ENCODE measurements at places on chromosomes 4 and X.
A peak's percentile ranks its signal among the peaks of the same experiment; 100 is the strongest.

DNA sequence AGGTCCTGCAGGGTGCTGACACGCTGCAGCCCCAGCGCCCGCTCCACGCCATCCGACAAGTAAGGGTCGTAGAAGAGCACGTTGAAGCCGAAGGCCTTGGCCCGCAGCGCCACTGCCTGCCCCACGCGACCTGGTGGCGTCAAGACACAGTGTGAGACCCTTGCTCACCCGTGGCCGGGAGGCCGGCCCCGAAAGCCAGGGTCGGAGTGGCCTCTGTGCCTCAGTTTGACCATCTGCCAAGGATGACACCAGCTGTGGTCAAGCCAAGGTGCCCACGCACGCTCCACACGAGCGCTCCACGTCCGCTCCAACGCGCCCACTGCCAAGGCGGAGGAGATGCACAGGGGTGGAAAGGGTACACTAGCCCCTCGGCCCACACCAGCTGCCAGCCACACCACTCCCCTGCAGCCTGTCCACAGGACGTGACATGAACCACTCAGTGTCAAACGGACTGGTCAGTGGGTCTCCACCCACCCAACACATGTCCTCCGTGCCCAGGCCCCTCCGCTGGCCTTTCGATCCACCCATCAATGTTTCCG is 32.8 kb downstream of the CTBP1 start:
- no peak for DNase-seq

- DNase-seq = peak; percentile 3
These were observed 465 bp downstream of the BMPR1B start for GRCh38 chr4:94758141-94758699.

GRCh38 chr4:76857074-76857409 is 40.9 kb downstream of the SOWAHB start:
- no peak for DNase-seq

GRCh38 chrX:48956728-48957414 is 536 bp downstream of the OTUD5 start:
- no peak for DNase-seq

GRCh38 chr4:95850161-95850560 is 10.3 kb downstream of the PDHA2 start:
- DNase-seq = no peak

DNA sequence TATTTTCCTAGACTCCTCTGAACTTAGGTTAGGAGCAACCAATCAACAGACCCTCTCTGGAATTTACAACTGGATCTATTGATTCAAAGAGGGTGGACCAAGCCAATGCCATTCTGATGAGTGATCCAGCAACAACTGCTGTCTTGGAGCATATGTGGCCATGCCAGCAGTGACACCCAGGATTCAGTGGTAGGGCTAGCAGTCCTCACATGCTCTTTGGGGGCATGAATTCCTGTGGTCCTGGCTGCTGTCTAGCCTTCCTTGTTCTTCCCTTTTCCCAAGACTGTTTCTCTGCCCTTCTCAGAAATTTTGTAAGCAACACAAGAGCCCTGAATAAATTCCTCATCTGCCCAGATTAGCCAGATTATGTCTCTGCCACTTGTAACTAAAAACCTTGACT is 61.5 kb upstream of the GATB start:
- no peak for DNase-seq

DNA sequence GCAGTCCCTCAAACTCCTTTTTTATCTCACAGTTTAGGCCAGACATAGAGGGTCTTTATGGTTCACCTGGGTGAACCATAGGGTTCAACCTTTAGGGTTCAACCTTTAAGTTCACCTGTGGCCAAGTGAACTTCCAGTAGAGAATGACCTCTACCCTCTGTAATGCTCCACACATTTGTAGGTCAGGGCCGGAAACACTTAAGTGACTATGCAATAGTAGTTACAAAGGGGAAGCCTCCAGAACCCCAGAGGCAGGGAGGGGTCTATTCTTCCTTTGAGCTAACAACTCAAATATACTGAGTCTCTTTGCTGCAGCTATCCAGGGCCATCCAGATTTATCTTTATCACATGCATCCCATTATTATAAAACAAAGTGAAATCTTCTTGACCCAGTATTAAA is 100.0 kb downstream of the LARP1B start:
- DNase-seq = no peak

- peak; percentile 71 for DNase-seq
These were observed 37.9 kb downstream of the FAT1 start for GRCh38 chr4:186685767-186686183.

- no peak for DNase-seq
These were observed 248.5 kb upstream of the CXXC4 start for GRCh38 chr4:104743215-104743653.

DNA sequence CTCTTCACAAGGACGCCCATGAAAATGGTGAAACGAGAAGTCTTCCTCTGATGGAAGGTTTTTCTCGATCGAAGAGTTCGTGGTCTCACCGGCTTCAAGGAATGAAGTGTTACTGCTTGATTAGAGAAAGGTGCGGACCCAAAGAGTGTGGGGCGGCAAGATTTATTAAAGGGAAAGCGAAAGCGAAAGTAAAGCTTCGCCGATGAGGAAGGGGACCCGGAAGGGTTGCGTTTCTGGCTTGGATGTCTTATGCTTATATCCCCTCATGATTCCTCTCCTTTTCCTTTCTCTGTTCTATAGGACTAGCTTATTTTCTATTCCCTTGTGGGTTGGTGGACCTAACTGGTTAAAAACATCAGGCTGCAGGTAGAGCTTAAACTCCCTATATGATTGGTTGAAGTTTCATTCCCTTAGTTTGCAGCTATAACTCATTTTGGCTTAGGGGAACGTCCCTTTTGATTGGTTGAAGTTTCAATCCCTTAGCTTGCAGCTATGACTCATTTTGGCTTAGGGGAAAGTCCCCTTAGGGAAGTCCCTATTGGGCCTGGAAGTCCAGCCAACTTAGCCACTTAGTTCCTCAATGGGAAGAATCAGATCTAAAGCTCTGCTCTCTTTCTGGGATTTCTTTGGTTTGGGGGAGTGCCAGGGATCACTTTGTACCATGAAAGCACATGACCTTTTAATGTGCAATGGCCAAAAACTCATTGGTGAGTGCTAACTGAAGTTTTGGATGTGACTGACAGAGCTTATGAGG is 1025.0 kb upstream of the PCDH10 start:
- no peak for DNase-seq

GRCh38 chr4:183588169-183588675 is 70.8 kb downstream of the RWDD4 start:
- DNase-seq = peak; percentile 38

DNA sequence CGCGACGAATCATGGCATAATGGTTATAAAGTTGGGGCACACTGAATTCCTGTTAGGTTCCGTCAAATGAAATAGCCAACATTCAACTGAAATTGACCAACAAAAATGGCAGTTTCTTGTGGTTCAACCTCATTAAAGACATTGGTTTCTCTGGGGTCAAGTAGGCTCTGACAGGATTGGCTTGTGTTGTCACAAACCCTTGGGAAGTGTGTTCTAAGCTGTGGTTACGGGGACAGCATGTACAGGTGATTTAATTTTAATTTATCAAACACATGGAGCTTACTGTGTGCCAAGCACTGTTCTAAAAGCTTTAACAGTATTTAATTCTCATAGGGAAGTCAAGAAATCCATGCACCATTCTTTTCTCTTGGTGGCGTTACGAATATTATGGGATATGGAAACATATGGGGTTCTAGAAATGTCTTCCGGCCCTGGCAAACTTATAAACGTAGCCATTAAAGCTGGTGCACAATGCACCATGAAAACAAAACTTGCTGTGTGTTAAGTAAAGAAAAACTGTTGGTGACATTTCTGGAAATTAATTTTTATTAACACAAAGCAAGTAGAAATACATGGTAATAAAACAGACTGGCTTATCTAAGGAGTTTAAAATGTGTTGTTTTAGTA is 891 bp downstream of the XK start:
- no peak for DNase-seq

DNA sequence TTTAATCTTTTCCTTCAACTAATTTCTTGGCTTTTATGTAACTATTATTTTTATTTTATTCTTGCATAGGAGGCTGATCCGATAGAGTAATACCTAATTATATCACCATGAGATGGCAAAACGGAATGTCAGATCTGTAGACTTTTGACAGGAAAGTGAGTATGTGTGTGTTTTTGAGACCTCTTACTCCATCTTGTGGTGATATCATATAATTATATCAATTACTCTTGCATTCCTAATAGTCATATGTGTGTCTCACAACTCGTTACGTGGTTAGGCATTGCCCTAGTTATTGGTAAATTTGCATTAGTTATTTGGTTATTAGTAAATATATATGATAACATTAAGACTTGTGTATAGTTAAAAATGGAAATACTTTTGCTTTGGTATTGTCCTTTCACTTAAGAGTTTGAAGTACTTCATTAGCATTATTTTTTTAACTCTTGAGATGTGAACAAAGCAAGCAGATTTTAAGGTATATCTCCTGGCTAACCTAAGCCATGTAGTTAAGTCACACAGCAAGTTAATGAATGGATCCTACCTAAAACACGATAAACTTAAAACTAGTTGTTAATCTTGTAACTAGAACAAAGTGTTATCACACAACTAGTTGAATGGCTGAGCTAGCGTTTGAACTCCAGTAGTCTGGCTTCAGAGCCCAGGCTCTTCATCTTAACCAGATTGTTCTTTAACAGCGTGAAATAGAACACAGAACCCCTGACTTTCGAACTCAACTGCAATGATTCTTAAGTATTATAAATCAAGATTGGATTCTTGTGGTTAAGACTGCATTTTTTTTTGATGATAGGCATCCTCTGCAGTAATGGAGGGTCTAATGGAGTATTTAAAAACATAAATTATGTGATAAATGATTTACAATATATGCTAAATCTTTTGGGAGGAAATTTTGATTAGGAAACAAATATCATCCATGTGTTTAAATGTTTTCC is 67.1 kb downstream of the PGRMC2 start:
- peak; percentile 55 for DNase-seq

GRCh38 chrX:130299279-130300009 is 30.7 kb upstream of the ZNF280C start:
- DNase-seq = no peak

GRCh38 chr4:12439633-12440305 is 1011.1 kb upstream of the HS3ST1 start:
- DNase-seq = no peak

- DNase-seq = no peak
These were observed 155.6 kb downstream of the HNRNPD start for GRCh38 chr4:82217986-82218715.

- DNase-seq = no peak
These were observed 3.6 kb downstream of the SRPK3 start for GRCh38 chrX:153784325-153784967.

GRCh38 chr4:25213347-25213979 is 20.4 kb upstream of the PI4K2B start:
- no peak for DNase-seq

GRCh38 chrX:30643313-30643821 is 9.9 kb upstream of the GK start:
- no peak for DNase-seq

DNA sequence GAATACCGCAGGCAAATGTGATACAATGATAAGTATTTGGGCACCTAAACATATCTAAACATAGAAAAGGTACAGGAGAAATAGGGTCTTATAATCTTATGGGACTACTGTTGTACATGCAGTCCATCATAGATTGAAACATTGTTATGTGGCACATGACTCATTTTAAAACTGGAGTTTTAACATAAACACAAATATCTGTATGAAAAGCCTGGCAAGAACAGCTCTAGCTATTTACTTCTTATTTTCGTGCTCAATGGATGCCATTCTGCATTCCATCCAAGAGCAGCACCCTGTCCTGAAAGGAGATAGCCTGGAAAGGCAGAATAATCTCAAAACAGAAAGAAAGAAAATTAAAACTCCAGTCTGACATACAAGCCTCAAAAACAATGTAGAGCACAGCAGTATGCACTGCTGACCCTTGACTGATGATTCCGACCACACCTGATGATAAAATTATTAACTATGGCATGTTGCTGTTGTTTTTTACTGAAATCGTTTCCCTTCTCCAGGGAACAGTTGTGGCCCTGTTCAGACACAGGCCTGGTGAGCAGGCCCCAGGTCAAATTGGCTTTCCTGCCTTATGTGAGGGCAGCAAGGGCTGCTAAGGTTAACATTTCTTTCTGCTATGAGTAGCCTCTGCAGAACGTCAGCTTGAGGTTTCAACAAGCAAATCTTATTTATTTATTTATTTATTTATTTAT is 152.7 kb downstream of the APBB2 start:
- no peak for DNase-seq

DNA sequence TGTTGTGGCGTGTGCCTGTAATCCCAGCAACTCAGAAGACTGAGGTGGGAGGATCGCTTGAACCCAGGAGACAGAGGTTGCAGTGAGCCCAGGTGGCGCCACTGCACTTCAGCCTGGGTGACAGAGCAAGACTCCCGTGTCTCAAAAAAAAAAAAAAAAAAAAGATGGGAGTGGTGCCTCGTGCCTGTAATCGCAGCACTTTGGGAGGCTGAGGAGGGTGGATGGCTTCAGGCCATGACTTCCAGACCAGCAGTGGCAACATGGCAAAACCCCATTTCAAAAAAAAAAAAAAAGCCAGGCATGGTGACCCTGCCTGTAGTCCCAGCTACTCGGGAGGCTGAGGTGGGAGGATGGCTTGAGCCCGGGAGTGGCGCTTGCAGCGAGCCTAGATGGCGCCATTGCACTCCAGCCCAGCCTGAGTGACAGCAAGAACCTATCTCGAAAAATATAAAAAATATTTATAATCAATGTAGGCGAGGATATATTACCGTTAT is 27.0 kb downstream of the EIF2S3 start:
- DNase-seq = peak; percentile 44

- DNase-seq = no peak
These were observed 335.0 kb upstream of the SLC7A11 start for GRCh38 chr4:138577145-138577544.

DNA sequence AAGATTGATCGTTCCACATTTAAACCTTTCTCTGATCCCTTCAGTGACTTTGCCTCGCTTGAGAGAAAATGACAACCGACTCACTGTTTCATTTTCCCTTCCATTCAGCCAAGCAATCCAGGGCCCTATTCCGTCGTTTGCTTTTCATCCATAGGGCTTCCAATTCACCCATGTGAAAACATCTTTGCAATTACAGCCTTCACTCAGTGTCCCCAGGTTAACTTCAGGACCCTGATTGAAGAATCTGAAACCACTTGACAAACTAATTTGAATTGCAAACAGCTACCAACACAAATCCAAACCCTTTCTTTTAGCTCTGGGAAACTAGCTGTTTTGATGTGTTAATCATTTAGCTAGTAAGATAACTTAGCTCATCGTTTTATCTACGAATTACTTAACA is 120.2 kb upstream of the FAM9C start:
- no peak for DNase-seq

DNA sequence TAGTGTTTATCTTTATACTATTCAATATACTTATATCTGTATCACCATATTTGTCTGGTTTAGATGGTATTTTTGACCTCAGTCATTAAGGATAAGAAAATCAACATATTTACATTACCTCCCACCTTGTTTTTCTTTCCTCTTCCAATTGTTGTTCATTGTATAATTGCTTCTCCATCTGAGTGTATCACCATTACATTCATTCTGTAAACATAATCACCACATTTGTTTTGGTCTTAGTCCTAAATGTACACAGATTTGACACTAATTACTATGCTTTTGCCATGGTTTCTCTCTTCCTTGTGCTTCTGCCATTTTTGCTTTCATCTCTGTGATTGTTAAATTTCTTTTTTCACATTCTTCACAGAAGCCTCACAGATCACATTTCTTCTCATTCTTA is 12.7 kb downstream of the ARMCX6 start:
- no peak for DNase-seq

- DNase-seq = no peak
These were observed 22.5 kb upstream of the FBXW7 start for GRCh38 chr4:152558396-152558795.

All from HTR-8/SVneo (cell line).